ENCODE measurements at places on chromosomes 1 and 21. TPM values are rescaled to one million over a fixed set of nuclear protein-coding genes. Genes with fewer than 3 reads are reported as not detected.

- H3K4me3 ChIP-seq = no peak overlapping the region
- no peak for DNase-seq
- H3K27me3 ChIP-seq = no peaks in the 10 kb centered on the region
- H3K4me1 ChIP-seq = peaks cover 3% of the 10 kb centered on the region
Measured at GRCh38 chr1:24285231-24285630, 33.9 kb upstream of the GRHL3 start.

GRCh38 chr1:100463791-100464424 lies 74.0 kb upstream of the GPR88 start:
- no peak overlapping the region for H3K27ac ChIP-seq
- H3K4me3 ChIP-seq = no peak overlapping the region
- H3K27me3 ChIP-seq = no peaks in the 10 kb centered on the region
- no peaks in the 10 kb centered on the region for H3K36me3 ChIP-seq
- DNase-seq = peak; percentile 63
- no peaks in the 10 kb centered on the region for H3K4me1 ChIP-seq

FPGT gene
- 4.3 TPM for total RNA-seq

- DNase-seq = no peak
- H3K27ac ChIP-seq = no peak overlapping the region
Measured at GRCh38 chr1:48644905-48645605, 131.6 kb downstream of the BEND5 start.

DNA sequence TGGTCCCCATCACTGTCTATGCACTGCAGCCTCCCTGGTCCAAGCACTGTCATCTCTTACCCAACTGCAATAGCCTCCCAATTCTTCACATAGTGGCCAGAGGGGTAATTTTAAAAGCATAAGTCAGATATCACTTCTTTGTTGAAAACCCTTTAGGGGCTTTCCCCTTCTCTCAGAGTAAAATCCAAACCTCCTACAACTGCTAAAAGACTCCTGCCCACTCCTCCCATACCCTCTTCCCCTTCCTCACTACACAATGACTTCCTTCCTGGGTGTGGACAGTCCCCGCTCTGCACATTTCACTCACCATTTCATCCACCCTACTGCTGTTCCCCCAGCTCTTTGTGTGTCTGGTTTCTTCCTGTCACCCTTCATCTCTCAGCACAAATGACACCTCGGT lies 8.3 kb downstream of the MCOLN2 start:
- H3K27ac ChIP-seq = no peak overlapping the region
- H3K27me3 ChIP-seq = no peaks in the 10 kb centered on the region
- H3K4me1 ChIP-seq = no peaks in the 10 kb centered on the region
- H3K36me3 ChIP-seq = no peaks in the 10 kb centered on the region

- no peaks in the 10 kb centered on the region for H3K36me3 ChIP-seq
- H3K27ac ChIP-seq = no peak overlapping the region
- H3K27me3 ChIP-seq = no peaks in the 10 kb centered on the region
- H3K4me3 ChIP-seq = no peak overlapping the region
- DNase-seq = no peak
- H3K4me1 ChIP-seq = no peaks in the 10 kb centered on the region
Measured at GRCh38 chr1:7077970-7078369, 292.7 kb downstream of the CAMTA1 start.

- no peaks in the 10 kb centered on the region for H3K36me3 ChIP-seq
- no peak overlapping the region for H3K4me3 ChIP-seq
- no peak overlapping the region for H3K27ac ChIP-seq
- no peaks in the 10 kb centered on the region for H3K27me3 ChIP-seq
Measured at GRCh38 chr1:58722414-58722813, 22.6 kb upstream of the MYSM1 start.

DNA sequence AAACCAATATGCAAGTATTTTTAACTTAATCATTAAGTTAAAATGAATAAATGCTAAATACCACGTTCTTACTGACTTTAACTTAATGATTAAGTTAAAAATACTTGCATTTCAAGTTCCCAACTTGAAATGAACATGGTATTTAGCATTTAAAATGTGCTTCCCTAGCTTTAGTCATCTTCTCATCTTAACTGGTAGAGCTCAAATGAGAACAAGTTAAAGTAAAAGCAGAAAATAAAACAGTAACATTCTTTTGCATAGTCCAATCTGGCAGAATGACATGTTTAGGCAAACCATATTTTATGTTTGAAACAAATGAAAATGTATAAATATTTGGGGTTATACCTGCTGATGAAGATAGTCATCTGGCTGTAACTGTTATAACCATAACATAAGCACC lies 186.0 kb downstream of the APP start:
- H3K27ac ChIP-seq = no peak overlapping the region
- H3K4me1 ChIP-seq = peaks cover 7% of the 10 kb centered on the region
- no peaks in the 10 kb centered on the region for H3K36me3 ChIP-seq
- no peaks in the 10 kb centered on the region for H3K27me3 ChIP-seq
